ENCODE measurements at places on chromosomes 1 and 21.

GRCh38 chr1:233170741-233171140 lies 124.8 kb downstream of the PCNX2 start:
- no peak for DNase-seq

- no peak for DNase-seq
Observed at GRCh38 chr1:206883160-206883559, 14.1 kb upstream of the IL24 start.

DNA sequence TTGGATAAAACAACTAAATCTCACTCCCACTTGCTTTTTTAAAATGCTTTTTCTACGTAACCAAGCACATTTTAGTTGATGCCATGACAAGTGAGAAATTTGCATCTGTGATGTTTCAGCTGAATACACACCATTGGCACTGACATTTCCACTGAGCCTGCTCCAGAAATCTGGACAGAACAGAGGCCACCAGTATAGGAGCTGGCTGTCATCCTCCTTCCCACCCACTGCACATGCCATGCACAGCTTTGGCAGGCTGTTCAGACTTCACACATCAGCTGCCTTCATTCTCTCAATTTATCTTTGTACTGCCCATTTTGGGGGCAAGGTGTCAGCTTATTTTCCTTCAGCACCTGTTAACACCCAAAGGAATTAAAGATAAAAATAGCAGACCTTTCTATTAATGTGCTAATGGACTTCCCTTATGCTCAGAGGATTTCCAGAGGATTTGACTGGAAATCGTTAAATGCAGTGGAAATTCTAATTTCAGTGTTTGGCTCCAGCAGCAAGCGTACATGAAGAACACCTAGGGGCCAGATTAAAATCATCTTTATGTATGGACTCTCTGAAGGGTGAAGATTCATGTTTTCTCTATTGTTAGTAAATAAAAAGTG lies 12.9 kb upstream of the PODN start:
- DNase-seq, result no peak

DNA sequence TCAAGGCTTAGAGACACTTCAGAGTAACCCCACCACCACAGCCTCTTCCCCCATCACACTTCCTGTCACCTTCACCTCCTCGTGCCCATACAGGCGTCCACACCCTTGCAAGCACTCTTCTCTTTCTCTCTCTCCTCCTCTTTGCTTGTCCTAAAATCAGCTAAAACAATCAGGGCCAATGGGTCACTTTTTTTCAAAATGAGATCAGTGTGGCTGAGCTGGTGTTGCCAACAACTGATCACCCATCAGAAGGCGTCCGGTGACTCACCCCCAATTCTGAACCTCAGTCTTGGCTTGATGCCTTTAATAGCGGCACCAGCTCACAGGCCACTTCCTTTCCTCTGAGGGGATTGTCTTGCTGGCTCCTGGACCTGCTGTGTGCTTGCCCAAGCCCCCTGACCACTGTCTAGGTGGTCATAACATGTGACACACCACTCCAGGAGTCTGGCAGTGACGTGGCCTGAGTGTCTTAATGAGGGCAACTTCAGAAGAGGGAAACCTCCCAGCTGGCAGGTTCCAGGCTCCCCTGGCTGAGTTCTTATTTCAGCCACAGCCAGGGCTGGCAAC lies 1.6 kb downstream of the DRAXIN start:
- DNase-seq, result no peak

GRCh38 chr1:93766451-93766850 lies 84.8 kb upstream of the BCAR3 start:
- no peak for DNase-seq

GRCh38 chr1:41475859-41476567 lies 8.5 kb downstream of the EDN2 start:
- DNase-seq, result no peak

DNA sequence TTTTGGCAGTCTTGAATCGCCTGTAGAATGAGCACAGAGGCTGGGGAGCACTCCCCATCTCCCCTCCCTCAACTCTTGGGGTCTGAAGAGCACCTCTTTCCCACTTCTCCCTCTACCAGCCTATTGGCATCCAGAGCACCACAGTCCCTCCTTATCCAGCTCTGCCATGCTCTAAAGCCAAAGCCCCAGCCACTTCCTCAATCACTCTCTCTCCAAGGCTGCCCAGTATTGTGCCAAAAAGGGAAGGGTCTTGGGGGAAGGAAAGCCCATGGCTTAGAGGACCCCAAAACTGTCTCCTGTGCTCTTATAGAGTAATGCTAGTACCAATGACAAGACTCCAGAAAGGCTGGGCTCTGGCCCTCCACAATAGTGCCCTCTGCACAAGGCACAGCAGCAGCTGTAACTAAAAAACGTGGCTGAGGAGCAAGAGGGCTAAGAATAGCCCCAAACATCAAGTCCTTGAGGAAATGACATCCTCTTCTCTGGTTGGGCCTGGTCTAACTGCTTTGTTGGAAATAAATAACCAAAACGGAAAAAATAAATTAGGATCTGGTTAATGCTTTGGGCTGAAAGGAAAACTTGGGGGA lies 28.4 kb downstream of the SLC27A3 start:
- no peak for DNase-seq

- no peak for DNase-seq
Observed at GRCh38 chr1:47532921-47533792, 95.3 kb downstream of the FOXD2 start.

DNA sequence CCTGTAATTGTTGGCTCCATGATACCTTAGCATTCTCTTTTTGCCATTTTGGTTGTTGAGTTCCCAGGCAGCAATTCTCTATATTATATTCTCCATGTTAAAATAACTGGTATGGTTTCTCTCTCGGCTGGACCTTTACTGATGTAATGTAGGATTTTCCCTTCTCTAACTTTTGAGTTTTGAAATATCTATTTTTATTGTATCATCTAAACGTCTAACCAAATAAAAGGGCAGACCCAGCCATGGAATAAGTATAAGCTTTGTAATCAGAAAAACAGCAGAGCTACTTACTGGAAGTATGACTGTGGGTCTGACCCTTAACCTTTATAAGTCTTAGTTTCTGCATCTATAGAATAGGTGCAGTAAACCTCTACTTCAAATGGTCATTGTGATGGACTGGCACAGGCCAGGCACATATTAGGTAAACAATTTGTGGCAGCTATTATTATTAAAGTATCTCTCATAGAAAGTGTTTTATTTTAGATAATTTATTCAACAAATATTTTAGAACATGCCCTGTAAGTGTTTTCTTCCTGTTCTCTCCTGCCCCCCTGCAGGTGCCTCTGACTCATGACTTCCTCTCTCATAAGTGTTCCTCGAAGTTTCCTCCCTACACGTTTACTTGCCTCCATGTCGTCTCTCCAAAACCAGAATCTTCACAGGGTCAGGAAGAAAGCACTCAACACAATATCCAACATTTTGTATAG lies 224.9 kb upstream of the FGGY start:
- DNase-seq, result no peak

DNA sequence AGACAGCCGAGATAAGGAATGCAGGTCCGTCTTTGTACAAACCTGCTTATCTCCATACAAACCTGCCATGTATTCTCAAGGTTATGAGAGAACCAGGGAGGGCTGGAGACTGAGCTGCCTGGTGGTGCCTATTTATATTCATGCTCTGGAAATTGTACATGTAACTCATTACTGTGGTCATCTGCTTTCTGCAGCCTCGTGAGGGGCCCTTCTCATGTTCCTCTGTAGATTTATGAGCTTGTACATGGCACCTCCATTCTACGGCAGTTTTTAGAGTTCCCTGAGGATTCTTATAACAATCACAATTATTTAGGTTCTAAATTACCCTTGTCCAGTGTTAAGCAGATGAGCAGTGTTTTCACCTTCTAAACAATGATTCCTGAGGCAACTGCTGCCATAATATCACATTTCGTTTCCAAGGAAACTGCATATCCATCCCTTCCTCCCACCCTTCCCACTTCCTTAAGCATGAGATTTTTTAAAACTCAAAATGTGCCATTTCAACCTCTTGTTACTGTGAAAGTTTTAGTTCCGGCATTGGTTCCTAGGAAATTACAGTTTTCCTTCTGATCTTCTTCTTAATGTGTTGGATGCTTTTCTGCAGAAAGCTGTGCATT lies 112.1 kb downstream of the ST6GALNAC3 start:
- DNase-seq, result no peak

DNA sequence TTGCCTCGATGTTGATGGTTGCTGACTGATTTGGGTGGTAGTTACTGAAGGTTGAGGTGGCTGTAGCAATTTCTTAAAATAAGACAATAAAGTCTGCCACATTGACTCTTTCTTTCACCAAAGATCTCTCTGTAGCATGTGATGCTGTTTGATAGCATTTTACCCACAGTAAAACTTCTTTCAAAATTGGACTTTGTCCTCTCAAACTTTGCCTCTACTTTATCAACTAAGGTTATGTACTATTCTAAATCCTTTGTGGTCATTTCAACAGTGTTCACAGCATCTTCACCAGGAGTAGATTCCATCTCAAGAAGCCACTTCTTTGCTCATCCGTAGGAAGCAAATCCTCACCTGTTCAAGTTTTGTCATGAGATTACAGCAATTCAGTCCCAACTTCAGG lies 93.2 kb downstream of the PHTF1 start:
- no peak for DNase-seq

DNA sequence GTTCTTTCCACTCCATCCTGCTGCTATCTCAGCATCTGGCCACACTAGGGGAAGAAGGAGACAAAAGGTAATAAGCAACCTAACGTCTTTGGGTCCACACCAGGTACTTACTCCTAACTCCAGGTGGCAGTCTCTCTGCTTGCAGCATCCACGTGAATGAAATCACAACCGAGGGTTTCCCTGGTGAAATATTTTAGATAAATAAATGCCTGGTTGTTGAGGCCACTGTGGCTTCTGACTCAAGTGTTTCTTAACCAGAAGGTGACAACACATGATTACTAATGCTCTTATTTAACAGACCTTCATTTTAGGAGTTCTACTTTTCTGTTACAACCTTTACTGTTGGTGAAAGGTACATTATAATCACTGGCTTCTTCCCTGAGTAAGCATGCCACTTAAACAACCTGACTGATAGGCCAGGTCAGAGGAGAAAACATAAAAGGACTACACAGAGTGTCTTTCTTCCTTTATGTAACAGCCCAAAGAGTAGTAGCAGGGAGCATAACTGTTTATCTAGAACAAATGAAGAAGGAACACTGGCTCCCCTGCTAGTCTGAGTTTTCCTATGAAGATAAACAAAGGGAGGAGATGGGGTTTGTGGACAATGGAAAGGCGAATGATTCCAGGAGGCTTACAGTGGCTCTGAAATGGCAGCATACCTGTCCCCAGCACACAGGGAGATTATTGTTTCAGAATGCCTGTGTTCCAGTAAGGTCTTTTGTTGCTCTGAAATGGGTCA lies 59.9 kb downstream of the SYT6 start:
- no peak for DNase-seq

DNA sequence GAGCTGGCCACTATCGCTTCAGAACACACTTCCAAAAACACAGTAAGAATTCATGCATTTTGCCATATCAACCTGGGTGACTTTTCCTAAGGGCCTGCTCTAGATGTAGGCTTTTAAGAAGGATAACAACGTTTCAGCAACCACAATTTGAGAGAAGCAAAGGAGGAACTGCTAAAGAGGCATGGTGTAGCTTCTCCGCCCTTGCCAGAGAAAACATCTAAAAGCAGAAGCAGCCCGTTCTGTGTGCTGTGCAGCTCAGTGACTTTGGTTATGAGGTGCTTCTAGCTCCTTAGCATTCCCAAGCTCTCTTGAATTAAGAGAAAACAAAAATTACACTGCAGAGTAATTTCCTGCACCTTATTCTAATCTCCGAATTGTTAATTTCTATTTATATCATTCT lies 2.7 kb downstream of the PER3 start:
- DNase-seq, result no peak

DNA sequence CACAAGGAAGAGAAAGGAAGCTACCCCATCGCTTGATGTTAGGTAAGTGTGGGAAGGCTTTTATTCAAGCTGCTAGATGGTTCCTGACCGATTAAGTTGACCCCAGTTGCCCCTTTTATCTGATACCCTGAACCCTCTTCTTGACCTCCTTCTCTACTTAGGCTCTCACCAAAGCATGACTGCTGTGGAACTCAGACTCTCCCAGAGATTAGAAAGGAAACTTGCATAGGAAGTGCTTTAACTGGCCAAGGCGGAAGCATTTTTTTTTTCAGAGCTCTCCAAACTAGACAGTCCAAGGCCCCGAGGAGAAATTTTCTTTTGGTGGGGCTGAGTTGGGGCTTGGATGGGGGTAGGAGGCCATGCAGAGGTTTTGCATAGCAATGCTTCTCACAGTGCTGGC lies 101.3 kb upstream of the USP24 start:
- DNase-seq, result no peak

GRCh38 chr1:53862507-53862906 lies 24.4 kb upstream of the NDC1 start:
- DNase-seq, result no peak

DNA sequence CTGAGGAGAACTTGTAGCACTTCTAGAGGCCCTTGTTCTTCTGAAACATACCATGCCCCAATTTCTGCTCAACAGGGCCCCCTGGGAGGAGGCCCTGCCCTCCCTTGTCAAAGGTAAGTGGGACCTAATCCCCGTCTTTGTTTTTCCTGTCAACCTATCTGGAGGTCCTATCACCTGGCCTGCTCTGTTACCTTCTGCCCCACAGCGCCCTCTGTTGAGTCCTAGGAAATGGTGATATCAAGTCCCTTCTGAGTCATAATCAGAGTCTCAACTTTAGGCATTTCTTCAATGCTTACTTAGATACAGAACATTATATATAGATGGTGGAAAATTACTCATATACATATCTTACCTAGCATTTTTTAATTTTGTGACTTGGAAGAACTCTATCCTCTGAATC lies 28.2 kb upstream of the FCRL4 start:
- no peak for DNase-seq

GRCh38 chr1:151485685-151486255 lies 25.4 kb upstream of the CGN start:
- DNase-seq, result no peak

DNA sequence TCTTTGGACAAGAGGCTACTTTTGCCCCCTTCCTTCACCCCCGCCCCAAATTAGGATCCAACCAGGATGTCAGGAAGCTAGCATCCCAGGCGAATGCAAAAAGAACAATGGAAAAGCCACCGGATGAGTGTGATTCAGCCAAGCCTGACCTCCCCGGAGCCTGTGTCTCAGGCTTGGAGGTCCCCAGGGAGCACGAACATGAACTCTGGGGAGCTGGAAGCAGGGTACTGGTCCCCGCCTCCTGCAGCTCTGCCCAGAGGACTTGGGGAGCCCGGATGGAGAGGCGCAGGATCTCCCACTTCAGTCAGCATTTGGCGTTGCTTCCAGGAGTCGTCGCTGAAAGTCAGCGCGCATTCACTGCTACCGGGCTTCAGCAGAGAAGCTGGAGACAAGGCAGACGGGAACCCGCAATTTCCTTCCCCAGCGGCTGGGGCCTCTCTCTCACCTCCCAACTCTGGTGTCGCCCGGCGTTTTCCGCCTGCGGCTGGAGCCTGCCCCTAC lies 1.8 kb upstream of the TBX15 start:
- DNase-seq, result no peak

GRCh38 chr1:63929106-63929478 lies 155.3 kb downstream of the ROR1 start:
- DNase-seq, result no peak

GRCh38 chr1:107132195-107132594 lies 8.6 kb upstream of the NTNG1 start:
- DNase-seq, result no peak

GRCh38 chr1:168319691-168320090 lies 39.0 kb downstream of the TBX19 start:
- DNase-seq, result no peak

GRCh38 chr21:26140164-26140579 lies 30.4 kb downstream of the APP start:
- DNase-seq, result no peak

- DNase-seq, result no peak
Observed at GRCh38 chr1:111600886-111601386, 18.7 kb upstream of the RAP1A start.

All from NCI-H524 (cell line).